ENCODE measurements at places on chromosomes 2 and 18.

- no peak for DNase-seq
Measured at GRCh38 chr18:59484561-59485328, 125.7 kb upstream of the LMAN1 start.

DNA sequence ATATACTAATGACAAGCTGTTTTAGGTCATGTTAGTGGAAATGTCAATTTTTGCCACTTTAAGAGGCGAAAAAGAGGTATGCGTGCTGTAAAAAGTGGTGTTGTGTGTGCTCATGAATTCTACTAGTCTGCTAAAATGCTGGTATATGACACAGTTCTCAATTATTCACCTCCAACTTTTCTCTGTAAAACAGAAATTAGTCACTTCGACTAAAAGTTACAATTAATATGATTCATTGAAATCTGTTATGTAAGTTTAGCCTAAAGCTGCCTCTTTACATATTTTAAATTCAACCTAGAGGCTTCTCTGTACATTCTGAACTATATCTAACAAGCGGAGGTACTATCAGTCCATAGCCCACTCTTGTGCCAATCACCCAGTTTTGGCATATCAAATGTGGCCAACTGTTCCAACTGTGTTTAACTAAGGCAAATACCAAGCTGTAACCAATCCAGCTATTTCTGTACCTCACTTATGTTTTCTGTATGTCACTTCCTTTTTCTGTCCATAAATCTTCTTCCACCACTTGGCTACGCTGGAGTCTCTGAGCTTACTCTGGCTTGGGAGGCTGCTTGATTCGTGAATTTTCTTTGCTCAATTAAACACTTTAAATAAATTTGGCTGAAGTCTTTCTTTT, 20.8 kb downstream of the BAZ2B start:
- no peak for DNase-seq

- DNase-seq = no peak
Measured at GRCh38 chr2:204170411-204170810, 233.8 kb downstream of the ICOS start.

GRCh38 chr18:48826806-48827205, 124.0 kb downstream of the SMAD7 start:
- no peak for DNase-seq

- no peak for DNase-seq
Measured at GRCh38 chr18:59502274-59503175, 143.5 kb upstream of the LMAN1 start.

DNA sequence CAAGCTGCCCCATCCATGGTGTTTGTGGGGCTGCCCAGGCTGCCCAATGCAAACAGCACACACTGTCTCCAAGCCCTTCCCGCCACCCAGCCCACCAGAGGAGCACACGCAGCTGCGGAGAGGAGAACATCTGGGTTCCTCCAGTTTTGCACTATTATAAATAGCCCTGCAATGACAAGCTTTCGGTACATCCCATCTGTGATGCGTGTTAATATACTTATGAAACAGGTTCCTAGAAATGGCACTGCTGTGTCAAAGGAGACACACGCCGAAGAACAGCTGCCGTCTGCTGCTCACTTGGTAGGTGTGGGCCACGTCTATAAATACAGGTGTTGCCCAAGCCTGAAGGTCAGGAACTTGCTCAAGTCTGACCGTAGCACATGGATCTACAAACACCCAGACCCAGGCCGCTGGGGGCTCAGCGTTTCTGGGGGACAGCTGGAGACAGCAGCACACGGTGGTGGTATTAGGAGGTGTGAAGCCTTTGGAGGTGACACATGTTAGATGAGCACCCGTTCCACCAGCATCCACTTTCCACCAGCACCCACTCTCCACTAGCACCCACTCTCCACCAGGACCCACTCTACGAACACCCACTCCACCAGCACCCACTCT, 34.3 kb downstream of the PXDN start:
- DNase-seq = no peak

DNA sequence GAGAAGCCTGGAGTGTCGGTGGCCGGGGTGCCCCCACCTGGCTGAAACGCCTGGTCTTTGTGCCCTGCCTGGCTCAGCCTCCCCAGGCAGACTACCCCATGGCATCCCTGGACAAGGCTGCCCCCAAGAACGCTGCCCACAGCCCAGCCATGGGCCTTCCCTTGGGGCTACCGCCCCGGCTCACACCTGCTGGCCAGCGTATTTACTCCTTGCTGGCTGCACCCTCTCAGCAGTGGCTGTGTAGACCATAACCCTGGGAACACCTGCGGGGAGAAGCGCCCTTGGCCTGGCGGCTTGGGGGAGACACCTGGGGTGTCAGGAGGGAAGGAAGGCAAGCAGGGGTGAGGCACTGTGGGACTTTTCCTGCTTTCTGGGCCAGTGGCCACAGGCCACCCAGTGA, 17.3 kb downstream of the CAPN10 start:
- DNase-seq = no peak

- no peak for DNase-seq
Measured at GRCh38 chr2:46645681-46646162, 166.4 kb downstream of the TMEM247 start.

DNA sequence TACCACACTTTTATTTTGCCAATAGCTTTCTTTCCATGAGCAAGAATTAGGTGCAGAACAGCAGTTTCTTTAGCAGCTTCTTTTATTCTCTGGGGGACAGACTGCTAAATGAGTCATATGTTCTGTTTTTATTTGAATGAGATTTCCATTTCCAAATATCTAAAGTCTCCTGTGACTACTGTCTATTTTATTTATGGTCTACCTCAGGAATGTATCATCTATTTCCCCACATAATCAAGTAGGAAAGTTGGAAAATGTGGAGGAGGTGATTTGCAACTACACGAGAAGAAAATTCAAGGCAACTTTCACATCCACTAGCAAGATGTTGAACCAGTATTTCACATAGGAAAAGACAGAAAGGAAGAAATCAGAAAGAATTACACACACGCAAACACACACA, 139.9 kb upstream of the MEX3C start:
- no peak for DNase-seq

DNA sequence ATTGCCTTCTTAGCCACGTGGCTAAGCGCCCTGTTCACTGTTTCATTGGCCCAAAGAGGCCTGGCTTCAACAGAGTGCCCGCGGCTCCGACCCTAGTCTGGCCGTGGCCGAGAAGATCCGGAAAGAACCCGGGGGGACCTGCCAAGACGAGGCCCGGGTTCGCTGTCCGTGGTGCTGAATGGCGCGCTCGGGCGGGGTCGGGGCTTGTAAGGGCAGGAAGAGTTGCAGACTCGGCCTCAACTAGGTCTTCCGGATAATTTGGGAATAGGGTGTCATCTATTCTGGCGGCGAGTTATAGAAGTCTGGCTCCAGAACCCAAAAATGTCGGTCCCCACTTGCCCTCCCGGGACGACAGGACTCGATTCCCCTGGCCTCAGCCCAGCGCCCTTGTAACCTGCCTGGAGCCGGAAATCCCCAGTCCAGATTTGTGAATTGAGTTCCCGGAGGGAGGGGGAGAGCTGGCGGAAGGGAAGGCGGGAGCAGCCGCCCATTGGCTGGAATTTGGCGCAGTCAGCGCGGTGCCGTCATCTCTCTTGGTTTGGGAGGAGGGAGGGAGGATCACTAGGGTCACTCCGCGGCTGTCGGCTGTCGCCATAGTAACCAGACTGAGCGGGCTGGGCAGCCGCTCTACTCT, 3.5 kb downstream of the CDK5R2 start:
- peak; percentile 78 for DNase-seq

GRCh38 chr2:15226661-15227060, 334.5 kb downstream of the NBAS start:
- DNase-seq = no peak

GRCh38 chr2:36389091-36389564, 33.5 kb downstream of the CRIM1 start:
- DNase-seq = no peak

DNA sequence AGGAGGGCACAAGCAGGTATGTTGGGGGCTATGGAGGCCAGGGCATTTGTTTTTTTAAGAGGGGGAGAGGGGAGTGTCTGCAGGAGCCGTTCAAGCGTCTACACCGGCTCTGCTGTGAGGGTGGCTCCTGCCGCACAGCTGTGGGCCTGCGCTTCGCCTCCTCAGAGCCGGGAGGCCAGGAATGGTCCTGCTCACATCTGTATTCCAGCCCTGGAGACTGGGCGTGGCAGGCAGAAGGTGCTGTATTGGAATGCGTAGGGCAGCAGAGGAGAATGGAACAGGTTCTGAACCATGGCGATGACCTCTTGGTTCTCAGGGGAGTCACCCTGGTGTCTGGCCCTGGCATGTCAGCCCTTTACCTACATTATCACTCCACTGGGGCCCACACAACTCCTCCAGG, 26.8 kb upstream of the INHBB start:
- no peak for DNase-seq

DNA sequence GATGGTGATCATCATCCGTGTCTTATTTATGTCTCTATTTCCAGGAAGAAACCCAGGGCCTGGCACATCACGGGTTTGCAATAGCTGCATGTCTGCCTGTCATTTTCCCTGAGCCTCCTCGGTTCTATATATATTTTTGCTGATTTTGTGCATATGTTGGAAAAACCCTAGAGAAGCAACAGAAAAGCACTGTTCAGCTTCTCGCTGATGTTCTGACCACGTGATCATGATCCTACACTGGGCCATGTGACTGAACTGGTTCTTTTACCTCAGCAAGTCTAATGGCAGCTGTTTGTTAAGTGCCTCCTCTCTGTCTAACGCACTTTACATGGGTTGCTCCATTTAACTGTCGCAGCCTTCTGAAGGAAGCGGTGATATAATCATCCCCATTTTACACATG, 71.3 kb downstream of the CMPK2 start:
- no peak for DNase-seq

Data from left lung (tissue), 14 donors.